ENCODE measurements at places on chromosomes 7 and 10. TPM values are rescaled to one million over a fixed set of nuclear protein-coding genes. Genes with fewer than 3 reads are reported as not detected.

Gene ADAM8
- total RNA-seq: 143 TPM

Gene GTF2I
- 185 TPM for total RNA-seq

Gene XPNPEP1
- 98.9 TPM for total RNA-seq

Gene GDF2
- not detected for total RNA-seq

DNA sequence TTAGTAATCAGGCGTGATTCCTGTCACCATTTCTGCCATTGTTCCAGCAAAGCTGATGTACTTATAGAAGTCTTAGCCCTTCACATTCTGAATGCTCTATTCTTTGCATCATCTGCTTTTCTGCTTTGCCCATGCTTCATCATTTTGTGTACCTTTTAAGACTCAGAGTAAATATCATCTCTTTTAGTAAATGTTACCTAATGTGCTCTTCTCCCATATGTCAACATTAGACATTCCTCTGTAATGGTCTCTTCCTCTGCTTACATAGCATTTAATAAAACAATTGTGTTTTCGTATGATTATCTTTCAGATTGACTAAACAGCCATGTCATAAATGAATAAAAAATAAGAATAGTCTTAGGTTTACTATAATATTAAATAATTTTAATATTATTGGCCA lies 719.6 kb upstream of the GRM3 start:
- H3K4me1 ChIP-seq: no peaks in the 10 kb centered on the region
- no peak overlapping the region for H3K27ac ChIP-seq
- no peaks in the 10 kb centered on the region for H3K36me3 ChIP-seq
- no peaks in the 10 kb centered on the region for H3K27me3 ChIP-seq
- no peak overlapping the region for H3K4me3 ChIP-seq

DNA sequence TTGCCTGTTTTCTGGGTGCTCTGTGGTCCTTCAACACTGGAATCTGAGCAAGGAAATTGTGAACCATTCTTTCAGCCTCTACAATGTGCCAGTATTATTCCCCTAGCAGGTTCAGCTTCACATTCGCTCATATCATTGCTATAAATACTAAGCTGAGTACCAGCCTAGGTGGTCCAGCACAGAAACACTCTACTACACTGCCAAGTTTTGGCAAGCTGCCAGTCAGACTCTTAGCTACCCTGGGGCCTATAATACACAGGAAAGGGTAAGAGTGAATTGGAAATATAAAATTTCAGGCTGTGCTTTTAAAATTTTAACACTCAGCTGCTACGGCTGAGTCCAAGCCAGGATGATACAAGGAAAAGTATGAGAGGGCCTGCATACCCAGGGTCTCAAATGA lies 49.9 kb upstream of the PPP1R3A start:
- no peak overlapping the region for H3K4me3 ChIP-seq
- no peaks in the 10 kb centered on the region for H3K36me3 ChIP-seq
- H3K4me1 ChIP-seq: no peaks in the 10 kb centered on the region
- no peak overlapping the region for H3K27ac ChIP-seq
- no peak for DNase-seq

- no peak overlapping the region for H3K27ac ChIP-seq
- no peaks in the 10 kb centered on the region for H3K27me3 ChIP-seq
- DNase-seq: no peak
Measured at GRCh38 chr7:152544481-152544927, 108.7 kb upstream of the KMT2C start.

DNA sequence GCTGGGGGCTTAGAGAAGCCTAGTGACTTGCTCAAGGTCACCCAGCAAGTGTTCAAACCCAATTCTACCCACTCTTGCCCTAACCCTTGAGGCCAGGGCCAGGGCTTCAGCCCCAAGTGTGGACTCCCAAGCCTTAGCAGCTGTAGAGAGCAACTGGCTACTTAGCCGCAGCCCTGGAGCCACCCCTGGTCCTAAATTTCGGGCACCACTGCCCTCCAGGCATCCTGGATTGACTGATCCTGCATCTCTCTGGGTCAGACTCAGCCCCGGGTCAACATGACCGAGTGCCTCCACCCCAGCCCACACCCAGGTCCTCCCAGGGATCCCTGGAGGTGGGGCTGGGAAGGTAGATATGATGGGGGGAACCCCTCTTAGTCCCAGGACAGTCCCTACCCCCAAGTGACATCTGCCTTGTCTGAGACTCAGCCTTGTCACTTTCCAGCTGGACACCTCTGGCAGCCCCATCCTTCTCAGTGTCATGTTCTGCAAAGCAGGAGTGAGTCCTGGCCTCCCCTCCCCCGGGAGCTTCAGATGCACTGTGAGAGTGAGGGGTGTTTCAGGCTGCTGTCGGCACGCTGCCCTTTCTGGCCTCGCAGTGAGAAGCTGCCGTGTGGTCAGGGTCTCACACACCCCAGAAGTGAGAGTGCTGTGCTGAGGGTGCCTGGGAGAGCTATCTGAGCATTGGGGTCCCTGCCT lies 89.8 kb downstream of the ZMIZ1 start:
- H3K36me3 ChIP-seq: no peaks in the 10 kb centered on the region
- no peak overlapping the region for H3K4me3 ChIP-seq
- peaks cover 2% of the 10 kb centered on the region for H3K4me1 ChIP-seq
- no peak overlapping the region for H3K27ac ChIP-seq

- peaks cover 74% of the 10 kb centered on the region for H3K27me3 ChIP-seq
- H3K27ac ChIP-seq: no peak overlapping the region
- no peak for DNase-seq
- H3K4me3 ChIP-seq: no peak overlapping the region
Measured at GRCh38 chr7:157013101-157013500, 2.6 kb upstream of the MNX1 start.

- no peaks in the 10 kb centered on the region for H3K4me1 ChIP-seq
- DNase-seq: no peak
- H3K27me3 ChIP-seq: no peaks in the 10 kb centered on the region
Measured at GRCh38 chr7:122831436-122831835, 54.8 kb downstream of the CADPS2 start.

DNA sequence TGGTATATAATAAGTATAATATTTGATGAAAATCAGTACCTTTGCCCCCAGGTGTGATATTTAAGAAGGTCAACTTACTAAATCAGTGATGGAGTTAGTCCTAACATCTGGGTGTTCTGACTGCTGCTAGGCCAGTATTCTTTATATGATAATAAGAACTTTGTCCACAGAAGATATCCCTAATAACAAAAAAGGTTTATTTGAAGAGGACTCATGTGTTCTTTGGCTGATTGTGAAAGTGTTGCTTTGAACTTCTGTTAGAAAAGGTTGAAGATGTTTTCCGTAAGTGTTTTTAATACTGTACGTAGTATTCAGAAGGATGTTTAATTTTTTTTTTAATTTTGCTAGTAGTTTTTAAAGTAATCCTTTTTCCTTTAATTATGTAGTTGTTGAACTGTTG lies 10.2 kb downstream of the PTEN start:
- H3K27ac ChIP-seq: no peak overlapping the region
- no peak for DNase-seq
- peaks cover 23% of the 10 kb centered on the region for H3K4me1 ChIP-seq
- peaks cover 27% of the 10 kb centered on the region for H3K36me3 ChIP-seq

GRCh38 chr10:28883741-28884423 lies 206.6 kb downstream of the BAMBI start:
- no peaks in the 10 kb centered on the region for H3K4me1 ChIP-seq
- H3K36me3 ChIP-seq: no peaks in the 10 kb centered on the region
- no peak overlapping the region for H3K4me3 ChIP-seq

- H3K4me1 ChIP-seq: peaks cover 56% of the 10 kb centered on the region
- peak overlapping the region; percentile 77 for H3K4me3 ChIP-seq
- no peaks in the 10 kb centered on the region for H3K27me3 ChIP-seq
- H3K36me3 ChIP-seq: peaks cover 23% of the 10 kb centered on the region
- peak; percentile 72 for DNase-seq
- H3K27ac ChIP-seq: peak overlapping the region; percentile 92
Measured at GRCh38 chr7:102432442-102433218, 745 bp upstream of the ORAI2 start.

GRCh38 chr7:95357623-95358022 lies 33.3 kb upstream of the PON1 start:
- no peaks in the 10 kb centered on the region for H3K36me3 ChIP-seq
- no peaks in the 10 kb centered on the region for H3K4me1 ChIP-seq
- H3K27ac ChIP-seq: no peak overlapping the region
- no peak for DNase-seq
- no peaks in the 10 kb centered on the region for H3K27me3 ChIP-seq

All from activated CD4-positive, alpha-beta T cell treated with anti-CD3 and anti-CD28 coated beads, Interleukin-2, amount 10 ng/mL, durations not matched to agents 24 days and 14 days (primary cell).